DMS79 treated with DMSO at 0.1 percent for 48 hours (cell line): ENCODE measurements at places on chromosomes 12 and 14.

- no peak for DNase-seq
These were observed 1111.5 kb downstream of the TRHDE start for GRCh38 chr12:73383584-73384222.

DNA sequence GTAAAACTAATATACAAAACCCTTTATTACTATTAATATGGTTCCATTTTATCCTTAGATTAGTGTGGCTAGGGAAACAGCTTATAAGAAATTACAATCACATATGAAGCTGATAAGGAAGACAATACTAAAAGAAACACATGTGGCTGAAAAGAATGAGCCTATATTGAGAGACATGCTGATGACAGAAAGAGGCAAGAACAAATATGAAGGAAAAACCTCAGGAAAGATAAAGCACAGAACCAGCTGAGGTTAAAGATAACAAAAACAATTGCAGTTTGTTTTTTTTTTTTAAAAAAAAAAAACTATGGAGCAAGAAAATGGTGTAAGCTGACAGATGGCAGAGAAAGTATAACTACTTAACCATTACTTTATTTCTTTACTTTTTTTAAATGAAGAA lies 69.2 kb upstream of the OSBPL8 start:
- DNase-seq = no peak

DNA sequence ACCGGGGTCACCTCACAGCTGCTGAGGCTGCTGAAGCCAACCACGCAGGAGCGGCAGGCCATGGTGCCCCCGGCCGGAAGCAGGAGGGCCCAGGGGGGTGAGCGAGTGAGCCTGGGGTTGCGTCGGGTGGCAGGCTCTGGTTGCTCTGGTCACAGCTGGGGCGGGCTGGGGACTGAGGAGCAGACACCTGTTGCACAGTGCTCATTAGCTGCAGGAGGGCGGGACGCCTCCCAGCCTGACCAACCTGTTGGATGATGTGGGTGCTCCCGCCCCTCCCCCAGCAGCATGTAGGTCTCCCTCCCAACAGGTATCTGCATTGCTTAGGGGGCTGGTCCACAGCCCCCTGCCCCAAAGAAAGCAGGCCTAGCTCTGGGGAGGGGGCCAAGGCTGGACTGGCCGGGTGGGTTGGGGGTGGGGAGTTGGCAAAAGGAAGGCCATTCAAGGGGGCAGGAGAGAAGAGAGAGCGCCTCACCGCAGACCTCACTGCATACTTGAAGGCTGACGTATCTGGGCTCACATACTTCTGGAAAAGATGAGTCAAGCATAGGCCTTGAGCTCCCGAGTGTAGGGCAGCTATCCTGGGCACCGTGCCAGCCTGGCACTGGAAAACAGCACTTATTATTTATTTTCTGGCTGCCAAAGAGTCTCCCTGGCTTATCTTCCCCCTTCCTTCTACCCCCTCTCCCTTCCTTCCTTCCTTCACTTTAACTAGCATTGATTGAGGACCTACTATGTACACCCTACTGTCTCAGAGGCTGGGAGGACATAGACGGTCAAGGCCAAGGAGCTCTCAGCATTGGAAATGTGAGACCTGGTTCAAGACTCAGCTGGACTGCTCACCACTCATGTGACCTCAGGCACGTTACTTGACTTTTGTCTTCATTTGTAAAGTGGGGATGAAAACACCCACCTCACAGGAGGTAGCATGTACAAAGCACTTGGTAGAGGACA lies at the start of gene KRT80:
TSS of gene KRT80 (minus strand) at position 174 of the 951 bp plus-strand sequence. CDS start at position 62, 112 bp downstream.
- DNase-seq = peak; percentile 77

DNA sequence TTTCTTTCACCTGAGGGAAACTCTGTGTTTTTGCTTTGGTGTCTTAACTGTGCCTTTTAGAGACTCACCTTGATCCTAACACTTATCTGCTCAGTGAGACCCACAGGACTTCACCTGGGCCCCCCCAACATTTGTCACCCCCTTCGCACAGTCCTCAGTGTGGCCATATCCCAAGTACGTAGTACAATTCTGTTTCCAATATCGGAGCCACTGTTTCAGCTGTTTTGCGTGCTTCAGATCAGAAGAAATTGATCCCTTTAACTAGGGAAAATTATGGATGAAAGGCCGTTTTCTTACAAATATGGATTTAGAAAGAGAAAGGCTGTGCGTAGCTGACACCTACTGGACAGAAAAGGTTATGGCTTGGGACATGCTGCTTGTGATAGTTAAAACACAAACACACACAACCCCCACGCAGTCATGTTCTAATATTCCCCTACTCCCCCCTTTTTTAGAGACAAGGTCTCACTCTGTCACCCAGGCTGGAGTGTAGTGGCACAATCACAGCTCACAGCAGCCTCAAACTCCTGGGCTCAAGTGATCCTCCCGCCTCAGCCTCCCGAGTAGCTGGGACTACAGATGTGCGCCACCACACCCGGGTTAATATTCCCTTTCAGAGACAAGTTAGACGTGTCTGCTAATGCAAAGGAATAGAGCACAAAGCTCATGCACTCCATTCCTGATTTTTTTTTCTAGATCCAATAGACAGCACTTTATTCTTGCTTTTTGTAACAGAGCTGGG lies 3.6 kb upstream of the SLC7A8 start:
- peak; percentile 50 for DNase-seq

DNA sequence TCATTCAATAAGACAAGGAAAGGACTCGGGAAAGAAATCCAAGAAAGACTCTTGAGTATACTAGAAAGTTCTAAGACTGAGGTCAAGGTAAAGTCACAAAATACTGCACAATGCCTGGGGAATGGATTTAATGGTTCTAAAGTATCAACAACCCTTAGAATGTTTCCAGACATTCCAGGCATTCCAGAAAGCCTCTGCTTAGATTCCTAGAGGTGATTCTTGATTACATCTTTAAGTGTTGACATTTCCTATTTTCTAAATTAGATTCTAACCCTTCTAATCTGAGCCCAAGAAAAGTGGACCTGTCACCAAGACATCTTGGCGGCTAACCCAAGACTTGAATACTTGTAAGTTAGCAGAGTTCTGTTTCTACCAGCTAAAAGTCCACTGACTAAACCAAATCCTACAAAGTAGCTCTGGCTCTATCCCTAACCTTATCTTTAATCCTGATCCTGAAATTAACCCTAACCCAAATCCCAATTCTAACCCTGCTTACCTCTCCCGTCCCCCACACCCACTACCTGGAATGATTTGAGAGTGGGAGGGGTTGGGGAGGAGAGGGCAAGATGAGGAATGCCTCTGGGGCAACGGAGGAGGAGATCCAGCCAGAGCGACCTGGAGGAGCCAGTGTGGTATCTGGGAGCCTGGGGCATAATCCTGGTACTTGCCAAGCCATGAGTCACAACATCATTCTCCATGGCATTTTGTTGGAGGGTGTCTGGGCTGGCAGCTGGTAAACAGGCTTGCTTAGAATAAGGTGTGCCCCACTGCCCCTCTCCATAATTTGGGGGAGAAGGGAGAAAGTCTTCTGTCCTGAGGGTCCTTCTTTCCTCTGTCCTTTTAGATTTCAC lies 93.4 kb upstream of the HOXC13 start:
- DNase-seq = no peak

DNA sequence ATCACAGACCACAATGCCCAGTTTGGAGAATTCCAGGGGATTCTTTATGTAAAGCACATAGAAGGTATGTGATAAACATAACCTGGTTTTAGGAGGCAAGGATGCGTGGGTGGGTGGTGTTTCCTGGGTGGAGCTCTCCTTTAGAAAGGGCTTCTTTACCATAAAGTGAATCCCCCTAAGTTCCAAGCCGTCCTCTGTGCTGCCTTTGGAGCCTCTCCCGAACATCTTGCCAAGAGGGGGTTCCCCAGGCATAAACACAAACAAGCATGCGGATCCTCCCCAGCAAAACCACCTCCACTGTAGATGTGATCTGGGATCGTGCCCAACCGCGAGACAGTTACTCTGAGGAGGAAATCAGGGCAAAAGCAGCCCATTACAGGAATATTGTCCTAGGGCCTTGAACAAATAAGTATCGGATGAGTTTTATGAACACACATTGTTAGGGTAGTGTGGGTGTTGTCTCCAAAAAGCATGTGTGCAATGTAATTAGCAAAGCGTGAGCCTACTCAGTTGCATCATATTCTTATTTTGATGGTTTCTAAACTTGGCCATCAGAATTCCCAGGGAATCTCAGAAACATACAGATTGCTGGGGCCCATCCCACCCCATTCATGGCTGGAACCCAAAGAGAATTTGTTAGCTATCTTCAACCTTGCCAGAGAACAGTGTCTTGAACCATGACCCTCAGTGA lies 48.8 kb upstream of the CORO1C start:
- DNase-seq = no peak

DNA sequence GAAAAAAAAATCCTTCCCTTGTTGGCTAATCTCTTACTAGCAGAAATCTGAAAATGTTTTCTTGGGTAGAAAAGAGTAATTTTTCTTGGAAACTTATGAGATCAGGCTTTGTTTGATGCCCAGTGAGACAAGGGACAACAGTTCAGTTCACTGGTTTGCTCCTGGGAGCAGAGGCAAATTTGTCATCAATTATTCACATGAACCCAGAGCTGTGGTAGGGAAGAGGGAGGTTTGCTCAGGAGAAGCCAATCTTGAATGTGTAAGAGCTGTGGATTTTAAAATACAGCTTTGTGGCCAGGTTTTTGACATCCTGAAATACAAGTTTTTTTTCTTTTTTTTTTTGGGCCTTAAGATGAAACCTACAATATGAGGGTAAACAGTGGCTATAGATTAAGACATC lies 426.6 kb downstream of the ATP23 start:
- no peak for DNase-seq

- no peak for DNase-seq
These were observed 43.7 kb upstream of the SLC35F4 start for GRCh38 chr14:57909626-57910025.

DNA sequence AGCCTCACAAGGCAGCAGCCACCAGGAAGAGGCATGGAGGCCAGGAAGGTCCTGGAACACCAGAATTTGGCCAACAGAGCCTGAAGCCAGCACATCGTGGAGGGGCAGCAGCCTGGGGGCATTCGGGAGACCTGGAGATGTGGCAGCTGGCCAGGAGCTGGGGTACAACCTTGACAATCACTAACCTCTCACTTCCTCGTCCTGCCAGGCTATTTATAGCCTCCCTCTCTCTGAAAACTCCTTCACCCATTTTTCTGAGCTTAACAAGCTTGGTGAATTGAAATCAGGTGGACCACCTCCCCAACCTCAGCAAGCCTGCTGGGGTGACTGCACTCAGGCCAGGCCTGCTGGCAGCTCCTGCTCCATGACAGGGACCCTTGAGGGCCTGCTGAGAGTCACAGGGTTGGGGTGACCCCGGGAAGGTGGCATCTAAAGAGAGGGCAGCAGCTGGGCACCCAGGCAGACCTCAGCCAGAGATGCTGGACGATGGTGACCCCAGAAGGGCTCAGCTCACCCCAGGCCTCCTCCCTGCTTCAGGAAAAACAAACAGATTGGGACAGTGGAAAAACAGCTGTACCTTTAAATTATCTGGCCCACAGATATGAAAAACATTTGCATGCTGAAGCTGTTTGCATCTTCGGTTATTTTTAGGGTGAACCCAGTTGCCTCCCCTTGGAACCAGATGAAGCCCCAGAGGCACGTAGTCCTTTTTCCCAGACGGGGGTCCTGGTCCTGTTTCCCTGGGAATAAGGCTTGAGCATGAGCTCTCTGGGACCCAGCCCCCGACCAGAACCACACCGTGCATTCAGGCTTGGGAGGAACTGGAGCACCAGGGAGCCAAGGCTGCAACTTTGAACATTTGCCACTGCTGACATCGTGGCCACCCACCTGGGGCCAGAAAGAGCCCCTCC lies 67.0 kb downstream of the PITPNM2 start:
- DNase-seq = peak; percentile 10

DNA sequence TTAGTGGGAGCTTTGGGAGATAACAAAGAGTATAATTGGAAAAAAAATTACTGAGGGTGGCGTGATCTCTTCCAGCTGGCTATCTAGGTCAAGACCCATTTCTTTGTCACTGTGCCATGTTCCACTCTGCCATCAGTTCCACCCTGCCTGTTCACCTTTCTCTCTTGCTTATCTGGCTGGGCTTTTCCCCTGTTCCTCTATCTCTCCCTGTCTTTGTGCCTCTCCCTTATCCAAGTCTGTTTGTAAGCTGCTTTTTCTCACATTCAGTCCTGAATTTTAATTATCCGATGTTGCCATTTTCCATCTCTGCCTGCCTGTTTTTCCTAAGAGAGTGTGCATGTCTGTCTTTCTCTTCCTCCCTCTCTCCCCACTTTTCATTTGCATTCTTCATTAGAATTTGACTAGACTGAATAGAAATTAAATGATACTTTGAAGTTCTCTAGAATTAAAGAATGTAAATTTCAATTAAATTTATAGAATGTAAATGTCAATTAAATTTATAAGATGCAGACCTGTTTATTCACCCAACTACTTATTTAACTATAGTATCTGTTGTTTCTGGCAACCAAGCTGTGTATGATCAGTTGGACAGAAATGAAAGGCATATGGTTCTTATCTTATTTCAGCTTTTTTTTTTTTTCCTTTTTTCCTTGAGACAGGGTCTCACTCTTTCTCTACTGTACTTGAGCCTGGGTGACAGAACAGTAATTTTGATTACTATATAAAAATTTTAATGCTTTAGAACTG lies 40.9 kb upstream of the A2ML1 start:
- no peak for DNase-seq

- peak; percentile 94 for DNase-seq
These were observed at the start of the genes CBLN3 and KHNYN for GRCh38 chr14:24429395-24430142. TSS of gene CBLN3 (minus strand) at chr14:24429668. CDS start at chr14:24429054, 614 bp downstream. TSS of gene KHNYN (plus strand) at chr14:24429954. CDS start at chr14:24430731, 777 bp downstream.

DNA sequence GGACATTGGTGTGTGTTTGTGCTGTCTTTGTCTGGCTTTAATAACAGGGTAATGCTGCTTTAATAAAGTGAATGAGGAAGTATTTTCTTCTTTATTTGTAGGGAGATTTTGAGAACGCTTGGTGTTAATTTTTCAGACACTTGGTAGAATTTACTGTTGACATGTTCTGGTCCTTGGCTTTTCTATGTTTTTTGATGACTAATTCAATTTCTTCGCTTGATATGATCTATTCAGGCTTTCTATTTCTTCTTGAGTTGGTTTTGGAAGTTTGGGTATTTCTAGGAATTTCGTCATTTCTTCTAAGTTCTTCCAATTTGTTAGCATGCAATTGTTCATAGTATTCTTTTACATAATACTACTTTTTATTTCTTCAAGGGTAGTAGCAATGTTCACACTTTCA lies 167.8 kb downstream of the TTC6 start:
- no peak for DNase-seq

GRCh38 chr12:56718636-56719035 lies 6.5 kb downstream of the NACA start:
- DNase-seq = no peak

DNA sequence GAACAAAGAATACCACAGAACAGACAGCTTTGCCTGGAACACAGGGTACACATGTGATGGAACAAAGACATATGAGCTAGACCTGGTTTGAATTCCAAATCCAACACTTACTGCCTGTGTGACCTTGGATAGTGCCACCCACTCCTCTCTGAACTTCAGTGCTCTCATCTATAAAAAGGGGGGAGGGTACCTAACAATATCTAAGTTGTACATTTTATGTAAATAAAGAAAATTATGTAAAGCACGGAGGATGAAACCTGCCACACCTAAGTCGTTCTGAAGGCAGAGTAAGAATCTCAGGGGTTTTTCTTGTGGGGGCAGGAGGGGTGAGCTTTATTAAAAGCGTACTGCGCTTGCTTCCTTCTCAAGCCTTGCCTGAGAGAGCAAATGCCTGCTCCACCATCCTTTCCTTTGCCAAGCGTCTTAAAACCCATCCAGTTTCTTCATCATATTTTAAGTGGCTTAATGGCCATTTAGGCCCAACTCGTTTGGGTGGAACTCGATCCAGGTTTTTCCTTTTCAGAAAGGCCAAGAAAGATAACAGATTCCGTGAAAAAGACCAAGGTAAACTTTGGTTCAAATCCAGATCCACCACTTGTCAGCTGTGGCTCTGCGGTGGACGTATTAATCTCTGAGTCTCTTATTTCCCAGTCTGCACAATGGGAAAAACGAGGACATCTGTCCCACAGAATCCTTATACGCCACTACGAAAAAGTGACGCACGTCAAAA lies 946 bp downstream of the DDX24 start:
- DNase-seq = peak; percentile 65
